AG04450 (cell line): ENCODE measurements at places on chromosomes 11 and 22.

- no peak for DNase-seq
These were observed 122.5 kb downstream of the OPCML start for GRCh38 chr11:133409799-133410198.

- no peak for DNase-seq
These were observed 13.6 kb downstream of the KRTAP5-5 start for GRCh38 chr11:1643146-1643690.

DNA sequence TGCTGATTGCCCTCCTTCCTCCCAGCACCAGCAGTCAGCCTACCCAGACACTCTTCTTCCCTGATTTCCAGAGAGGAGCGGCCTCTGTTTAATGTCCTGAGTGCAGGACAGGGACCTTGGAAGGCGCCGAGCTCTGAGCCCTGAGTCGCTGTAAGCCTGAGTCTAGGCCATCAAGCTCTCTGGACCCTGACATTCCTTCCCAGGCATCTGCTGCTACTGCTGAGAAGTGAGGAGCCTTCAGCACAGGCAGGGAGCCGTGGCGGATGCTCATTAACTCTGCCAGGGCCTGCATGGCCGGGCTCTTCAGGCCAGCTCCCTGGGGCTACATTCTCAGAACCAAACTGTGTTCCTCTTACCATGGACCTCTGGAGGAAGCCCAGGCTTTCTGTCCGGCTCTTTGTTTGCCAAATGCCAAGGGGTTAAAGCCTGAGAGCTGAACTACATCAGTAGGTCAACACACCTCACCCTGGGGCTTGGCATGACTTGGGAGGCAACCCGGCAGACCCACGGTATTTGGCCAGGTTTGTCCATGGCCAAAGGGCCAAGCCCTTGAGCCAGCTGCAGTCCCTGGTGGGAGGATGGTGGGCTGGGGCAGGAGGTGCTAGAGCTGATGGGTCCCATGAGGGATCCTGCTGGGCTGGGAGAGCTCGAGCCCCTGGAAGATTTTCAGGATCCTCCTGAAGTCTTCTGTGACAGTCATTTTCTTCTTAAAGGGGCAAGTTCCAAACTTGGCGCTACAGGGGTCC is 721.4 kb downstream of the BRD1 start:
- DNase-seq = no peak

DNA sequence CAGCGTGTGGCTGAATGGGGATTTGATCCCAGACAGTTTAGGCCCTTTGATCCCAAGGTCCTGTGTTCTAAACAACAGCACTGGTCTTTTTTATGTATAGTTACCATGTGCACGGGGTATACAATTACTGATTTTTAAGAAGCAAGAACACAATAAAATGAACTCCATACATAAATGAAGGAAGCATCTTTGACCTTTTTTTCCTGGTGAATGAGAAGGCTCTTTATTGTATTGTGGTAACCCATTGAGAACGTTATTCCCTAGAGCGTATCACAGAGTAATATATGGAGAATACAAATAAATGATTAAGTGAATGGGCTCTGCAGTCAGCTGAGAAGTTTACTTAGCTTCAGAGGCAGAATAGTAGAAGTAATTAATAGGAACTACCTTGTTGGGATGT is 563.6 kb downstream of the NTM start:
- DNase-seq = no peak

GRCh38 chr11:62025487-62026105 is 58.2 kb upstream of the FTH1 start:
- peak; percentile 71 for DNase-seq

- no peak for DNase-seq
These were observed 25.9 kb downstream of the PPM1F start for GRCh38 chr22:21926728-21927127.

DNA sequence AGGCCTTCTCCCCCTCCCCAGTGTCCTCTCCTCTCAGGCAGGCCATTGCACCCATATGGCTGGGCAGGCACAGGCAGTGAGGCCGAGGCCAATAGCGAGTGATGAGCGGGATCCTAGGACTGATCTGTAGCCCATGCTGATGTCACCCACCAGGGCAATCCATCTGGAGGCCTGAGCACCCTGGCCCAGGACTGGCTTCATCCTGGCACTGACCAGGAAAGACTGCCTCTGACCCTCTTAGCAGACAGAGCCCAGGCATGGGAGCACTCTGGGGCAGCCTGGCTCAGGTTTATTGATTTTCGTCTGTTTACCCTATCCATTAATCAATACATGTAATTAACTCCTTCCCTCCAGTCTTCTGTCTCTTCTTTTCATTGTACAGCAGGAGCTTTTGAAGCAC is 5.1 kb upstream of the TIRAP start:
- DNase-seq = no peak

DNA sequence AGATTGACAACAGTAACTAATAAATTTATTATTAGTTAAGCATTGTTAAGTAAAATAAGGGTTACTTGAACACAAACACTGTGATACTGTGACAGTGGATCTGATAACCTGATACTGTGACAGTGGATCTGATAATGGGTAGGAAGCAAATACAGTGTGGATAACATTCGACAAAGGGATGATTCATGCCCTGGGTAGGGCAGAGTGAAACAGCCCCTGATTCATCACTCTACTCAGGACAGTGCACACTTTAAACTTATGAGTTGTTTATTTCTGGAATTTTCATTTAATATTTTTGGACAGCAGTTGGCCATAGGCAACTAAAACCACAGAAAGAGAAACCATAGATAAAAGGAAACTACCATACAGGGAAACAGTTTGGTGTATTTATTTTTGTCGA is 60.8 kb upstream of the CTSC start:
- no peak for DNase-seq

GRCh38 chr22:43100225-43100624 is 10.3 kb upstream of the BIK start:
- DNase-seq = no peak

DNA sequence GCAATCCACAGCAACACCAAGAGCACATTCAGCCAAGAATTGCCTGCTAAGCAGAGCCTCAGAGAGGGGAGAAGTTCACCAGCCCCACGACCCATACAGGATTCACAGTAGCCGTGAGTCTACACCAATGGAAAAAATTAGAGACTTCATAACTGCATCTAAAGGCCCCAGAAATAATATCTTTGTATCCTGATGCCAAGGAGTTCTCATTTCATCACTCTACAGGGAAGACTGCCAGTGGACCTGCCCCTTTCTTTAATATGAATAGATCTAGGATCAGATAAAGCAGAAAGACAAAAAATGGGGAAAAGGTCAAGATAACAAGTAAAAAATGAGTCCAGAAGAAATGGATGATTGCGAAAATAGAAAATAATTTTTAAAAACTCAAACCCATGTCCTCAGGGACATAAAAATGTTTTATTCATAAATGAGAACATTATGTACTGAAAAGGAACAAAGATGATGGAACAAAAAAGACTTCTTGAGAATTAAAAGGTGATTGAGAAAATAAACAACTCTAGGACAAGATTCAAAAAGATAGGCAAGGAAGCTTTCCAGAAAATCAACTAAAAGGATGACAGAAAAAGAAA is 9.5 kb downstream of the APOL3 start:
- DNase-seq = no peak

GRCh38 chr11:110279881-110280280 is 16.5 kb downstream of the RDX start:
- no peak for DNase-seq

DNA sequence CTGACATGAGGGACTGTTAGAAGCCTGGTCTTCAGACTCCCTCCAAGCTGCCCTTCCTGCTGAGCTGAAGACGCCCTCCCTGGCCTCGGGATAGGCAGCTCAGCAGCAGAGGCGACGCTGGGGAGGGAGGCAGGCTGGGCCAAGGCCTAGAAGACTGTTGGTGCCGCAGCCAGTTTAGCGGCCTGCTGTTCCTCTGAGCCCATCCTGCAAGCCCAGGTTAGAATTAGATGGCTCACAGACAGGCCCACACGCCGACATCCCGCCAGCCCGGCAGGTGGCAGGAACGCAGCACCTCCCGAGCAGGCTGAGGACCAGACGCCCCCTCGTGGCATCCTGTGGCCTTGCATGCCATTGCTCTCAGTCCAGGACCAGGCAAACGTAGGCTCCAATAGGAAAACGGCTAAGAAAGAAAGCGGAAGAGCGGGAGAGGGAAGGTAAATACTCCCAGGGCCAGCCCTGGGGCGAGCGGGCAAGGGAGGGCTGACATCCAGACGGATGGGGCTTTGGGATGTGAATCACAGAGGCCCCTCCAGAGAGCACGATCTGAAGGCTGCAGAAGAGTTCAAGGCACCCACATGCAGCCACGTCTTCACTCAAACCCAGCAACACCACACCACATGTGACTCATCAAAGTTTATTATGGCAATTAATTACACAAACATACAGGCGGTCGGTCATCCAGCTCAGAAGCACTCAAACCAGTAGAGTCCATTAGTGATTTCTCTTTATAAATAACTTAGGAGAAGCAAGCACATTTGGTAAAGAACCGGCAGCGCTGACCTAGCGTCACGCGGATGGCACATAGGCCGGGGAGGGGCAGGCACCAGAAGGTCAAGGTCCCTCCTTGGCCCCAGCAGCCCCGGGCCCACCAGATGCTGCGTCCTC is 27.6 kb downstream of the CD5 start:
- peak; percentile 79 for DNase-seq

DNA sequence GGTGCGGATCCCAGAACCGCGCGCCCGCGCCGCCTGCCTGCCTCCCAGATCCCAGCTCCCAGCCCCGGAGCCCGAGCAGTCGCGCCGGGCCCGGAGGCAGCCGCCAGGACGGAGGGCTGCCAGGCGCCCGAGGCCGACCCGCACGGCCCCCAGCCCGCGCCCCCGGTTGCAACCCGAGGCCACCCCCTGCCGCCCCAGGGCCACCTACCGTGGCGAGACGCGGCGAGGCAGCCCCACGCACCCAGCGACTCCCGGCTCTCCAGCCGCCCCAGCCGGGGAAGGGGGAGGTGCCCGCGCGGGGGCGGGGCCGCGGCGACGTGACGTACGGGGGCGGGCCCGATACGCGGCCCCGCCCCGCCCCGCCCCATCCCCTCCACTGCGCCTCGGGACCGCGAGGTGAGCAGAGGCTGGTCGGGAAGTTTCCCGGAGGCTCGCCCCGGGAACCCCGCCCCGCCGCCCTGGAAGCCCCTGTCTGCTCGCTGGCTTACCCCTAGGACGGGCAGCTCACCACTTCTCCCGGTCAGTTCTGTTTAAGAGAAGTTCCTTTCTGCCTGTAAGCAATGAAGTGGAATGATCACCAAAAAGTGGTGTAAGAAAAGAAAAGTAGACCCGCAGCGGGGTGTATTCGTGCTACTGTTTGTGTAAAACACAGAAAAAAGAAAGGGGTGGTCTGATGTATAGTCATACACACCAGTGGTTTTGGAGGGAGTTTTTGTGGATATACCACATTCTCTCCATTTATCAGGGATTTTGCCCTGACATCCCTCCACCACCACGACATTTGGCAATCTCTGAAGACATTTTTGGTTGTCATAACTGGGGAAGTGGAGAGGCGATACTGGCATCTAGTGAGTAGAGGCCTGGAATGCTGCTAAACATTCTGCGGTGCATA is at the start of gene TPST2:
Gene TPST2 (minus strand): TSS at position 288 of the 892 bp plus-strand sequence. CDS start 48,502 bp downstream, outside the sequence.
- no peak for DNase-seq

GRCh38 chr11:47108214-47108613 is 68.5 kb downstream of the ARFGAP2 start:
- DNase-seq = no peak

- no peak for DNase-seq
These were observed 42.7 kb downstream of the SHANK2 start for GRCh38 chr11:71209656-71210055.

DNA sequence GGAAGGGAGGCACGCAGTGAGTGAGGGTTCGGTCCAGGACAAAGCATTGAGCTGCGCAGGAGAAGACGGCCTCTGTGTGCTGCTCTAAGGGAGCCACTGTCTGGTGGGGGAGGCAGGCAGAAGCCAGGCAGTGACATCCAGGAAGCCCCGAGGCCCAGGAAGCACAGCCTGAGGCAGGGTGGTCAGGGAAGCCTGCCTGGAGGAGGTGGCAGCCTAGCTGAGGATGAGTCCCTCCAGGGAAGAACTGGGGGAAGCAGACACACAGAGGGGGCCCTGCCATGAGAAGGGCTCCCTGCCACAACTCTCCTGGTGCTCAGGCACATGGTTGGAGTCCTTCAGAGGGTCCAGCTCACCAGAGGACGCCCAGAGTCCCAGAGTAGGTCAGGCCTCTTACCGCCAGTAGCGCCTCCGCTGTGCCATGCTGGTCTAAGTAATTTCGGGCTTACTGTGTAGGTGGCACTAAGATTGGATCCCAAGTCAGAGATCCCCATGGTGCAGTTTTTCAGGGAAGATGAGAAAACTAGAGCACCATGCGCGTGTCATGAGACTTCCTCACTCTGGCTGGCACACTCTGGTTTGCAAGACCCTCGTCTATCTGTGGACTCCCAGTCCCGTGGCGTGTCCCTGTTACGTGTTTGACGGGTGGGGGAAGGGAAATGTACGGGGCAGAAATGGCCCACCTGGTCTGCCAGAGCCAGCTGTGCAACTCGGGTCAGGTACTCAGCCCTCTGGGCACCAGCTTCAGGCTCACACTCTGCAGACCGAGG is 887.2 kb downstream of the BRD1 start:
- DNase-seq = no peak

DNA sequence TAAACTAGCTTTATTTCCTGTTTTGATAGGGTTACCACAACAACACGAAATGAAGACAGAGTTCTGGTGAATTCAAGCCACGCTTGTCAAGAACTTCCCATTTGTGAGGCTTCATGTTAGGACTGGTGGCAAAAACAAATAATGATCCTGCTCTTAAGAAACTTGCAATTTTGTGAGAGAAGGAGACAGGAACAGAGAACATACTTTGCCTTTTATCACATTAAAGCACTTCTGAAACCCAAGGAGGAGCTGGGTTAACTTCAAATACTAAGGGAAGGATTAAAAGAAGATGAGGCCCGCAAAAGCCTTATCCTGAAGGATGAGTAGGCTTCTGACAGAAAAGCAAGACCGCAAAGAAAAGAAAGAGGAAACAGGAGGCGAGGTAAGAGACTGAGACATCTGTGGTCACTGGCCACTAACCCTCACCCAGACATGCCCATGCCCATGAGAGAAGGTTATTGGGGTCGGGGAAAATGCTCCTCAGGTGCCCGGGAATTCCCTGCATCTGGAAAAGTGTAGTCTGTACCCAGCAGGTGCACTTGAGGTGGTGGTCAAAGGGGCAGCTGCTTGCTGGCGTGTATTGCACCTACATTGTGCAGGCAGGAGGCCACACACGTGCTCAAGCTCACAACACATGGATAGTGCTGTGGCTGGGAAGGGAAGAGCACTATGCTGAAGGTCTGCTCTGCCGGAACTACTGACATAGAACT is 50.5 kb downstream of the MAPK1 start:
- peak; percentile 67 for DNase-seq

DNA sequence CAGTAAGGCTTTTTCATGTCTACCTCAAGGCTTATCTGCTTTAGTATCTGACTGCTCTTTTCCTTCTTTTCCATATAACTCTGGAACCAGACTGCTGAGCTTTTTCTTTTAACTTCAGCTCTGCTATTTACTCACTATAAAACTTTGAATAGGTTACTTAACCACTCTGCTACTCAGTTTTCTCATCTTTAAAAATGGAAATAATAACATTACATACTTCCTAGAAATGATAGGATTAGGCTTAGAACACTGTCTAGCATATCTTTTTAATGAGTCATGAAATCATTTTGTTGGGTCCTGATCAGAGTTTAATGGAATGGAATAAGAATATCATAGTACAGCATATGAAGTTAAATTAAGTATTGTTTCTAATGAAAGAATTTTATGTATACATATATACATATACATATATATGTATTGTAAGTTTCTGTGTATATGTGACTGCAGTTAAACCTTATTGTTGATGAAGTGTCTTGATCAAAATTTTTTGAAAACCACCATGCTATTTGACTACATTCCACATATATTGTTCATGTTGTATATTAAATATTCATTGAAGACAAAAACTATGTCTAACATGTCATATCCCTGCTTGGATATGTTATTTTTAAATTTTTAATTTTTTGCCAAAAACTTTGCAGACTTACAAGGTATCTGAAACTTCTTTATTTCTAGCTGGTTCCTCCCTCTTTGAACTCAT is 120.2 kb downstream of the METTL15 start:
- no peak for DNase-seq
